T-helper 2 cell (primary cell): ENCODE measurements at places on chromosomes 2 and 18.

DNA sequence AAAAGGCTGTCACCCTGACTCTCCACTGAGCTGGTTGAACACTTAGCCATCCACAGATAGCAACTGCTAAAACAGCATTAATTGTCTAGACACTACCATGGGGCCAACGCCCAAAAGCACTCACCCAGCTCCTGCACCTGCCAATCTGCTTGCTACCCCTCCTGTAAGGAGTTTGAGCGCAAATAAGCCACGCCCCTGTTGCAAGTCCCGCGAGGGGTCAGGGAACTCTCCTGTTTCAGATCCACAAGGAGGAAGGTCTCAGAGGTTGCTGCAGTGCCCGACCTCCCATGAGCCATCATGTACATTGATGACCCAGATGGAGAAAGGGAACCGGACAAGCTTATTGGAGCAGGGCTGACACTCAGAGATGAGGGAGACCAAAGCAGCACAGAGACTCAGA, 106.8 kb downstream of the ZNF516 start:
- no peak for DNase-seq

DNA sequence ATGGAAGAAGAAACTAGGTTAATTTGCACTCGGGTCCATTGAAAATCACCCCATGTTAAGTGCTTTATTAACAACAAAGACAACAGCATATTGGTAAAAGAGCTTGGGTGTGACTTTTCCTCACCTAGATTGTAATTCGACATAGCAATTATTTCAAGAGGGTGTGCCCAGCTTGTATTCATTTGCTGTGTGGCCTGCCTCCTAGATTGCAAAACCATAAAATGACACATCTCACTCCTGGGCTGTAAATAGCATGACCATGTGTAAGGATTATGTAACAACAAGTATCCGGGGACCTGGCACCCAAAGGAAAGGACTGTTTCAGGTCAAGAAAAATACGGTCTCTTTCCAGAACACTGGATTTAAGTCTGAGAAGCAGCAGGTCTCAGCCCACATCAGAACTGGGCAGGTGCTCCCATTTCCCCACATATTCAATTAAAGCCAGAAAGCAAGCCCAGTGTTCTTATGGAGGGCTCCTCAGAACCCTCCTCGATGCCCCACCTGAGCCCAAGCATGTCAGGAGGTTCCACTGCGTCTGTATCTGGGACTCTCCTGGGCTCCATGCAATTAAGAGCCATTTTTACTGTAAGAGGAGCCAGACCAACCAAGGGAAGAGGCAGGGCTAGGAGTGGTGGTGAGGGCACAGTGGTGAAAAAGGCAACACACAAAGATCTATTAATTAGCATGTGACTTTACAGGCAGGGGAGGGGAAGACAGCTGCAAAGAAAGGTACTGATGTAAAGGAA, 39.2 kb downstream of the MREG start:
- no peak for DNase-seq

DNA sequence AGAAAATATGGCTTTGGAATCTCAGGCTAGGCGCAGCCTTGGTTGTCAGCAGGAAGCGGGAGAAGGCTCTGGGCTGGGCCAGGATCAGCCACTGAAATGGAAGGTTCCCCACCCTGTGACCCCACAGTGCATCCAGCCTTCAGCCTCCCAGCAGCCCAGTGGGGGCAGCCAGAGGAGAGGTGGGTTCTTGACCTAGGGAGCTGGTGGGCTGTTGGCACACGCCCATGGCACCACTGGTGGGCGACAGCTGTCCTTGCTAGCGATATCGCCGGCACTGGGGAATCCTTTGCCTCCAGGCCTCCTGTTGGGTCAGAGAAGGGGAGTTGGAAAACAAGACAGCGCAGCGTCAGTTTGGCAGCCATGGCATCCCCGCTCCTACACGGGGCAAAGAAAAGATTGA, 92.4 kb downstream of the KLHL29 start:
- DNase-seq = no peak

DNA sequence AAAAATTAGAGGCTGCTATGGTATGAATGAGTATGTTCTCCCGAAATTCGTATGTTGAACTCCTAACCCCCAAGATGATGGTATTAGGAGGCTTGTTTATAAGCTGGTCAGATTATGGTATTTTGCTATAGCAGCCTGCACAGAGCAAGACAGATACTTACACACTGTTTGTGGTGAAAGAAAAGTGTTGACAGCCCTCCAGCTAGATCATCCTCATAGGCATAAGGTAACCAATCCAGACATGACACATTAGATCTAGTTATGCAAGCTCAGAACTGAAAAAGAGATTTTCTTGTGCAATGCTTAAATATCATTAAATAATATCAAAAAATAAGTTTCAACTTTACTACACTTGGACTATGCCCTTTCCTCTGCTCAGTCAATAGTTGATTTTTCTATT, 107.1 kb downstream of the ABCA12 start:
- DNase-seq = no peak

- no peak for DNase-seq
Measured at GRCh38 chr18:45663403-45664045, 48.2 kb downstream of the SLC14A2 start.

- DNase-seq = no peak
Measured at GRCh38 chr2:179917272-179917671, 55.9 kb upstream of the ZNF385B start.

DNA sequence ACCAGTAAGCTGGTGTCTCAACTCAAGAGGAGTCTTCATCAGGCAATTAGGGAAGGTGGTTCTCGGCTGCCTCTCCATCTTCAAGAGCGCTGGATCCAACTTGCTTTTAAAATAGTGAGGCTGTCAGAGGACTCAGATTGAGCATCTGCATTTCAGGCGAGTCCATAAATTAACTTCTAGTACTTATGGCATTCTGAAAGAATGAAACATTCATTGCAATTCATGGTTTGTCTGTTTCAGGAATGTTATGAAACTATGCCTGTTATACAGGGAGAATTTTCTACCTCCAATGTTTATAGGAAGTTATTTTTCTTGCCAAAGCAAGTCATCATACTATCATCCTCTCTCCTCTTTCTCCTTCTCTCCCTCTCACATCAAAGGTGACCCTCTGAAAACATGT, 883.2 kb downstream of the SLC4A3 start:
- no peak for DNase-seq

DNA sequence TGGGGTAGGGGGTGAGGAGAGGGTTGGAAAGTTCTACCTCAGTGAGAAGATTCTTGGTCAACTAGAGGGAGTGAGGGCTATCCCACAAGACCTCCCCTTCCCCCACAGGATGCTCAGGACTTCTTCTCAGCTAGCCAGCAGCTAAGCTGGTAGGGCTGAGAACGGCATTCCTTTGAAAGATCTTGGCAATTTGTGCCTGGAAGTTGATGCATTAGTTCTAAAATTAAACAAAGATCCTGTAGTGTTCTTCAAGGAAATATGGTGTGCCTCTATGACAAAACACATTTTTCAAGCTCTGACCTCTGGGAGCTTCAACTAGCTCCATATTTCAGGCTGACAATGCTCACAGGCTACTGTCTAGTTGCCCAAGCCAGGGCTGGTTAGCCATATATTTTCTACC, 2.3 kb downstream of the LYPD1 start:
- no peak for DNase-seq

GRCh38 chr2:15892151-15892880, 48.0 kb upstream of the MYCN start:
- no peak for DNase-seq

DNA sequence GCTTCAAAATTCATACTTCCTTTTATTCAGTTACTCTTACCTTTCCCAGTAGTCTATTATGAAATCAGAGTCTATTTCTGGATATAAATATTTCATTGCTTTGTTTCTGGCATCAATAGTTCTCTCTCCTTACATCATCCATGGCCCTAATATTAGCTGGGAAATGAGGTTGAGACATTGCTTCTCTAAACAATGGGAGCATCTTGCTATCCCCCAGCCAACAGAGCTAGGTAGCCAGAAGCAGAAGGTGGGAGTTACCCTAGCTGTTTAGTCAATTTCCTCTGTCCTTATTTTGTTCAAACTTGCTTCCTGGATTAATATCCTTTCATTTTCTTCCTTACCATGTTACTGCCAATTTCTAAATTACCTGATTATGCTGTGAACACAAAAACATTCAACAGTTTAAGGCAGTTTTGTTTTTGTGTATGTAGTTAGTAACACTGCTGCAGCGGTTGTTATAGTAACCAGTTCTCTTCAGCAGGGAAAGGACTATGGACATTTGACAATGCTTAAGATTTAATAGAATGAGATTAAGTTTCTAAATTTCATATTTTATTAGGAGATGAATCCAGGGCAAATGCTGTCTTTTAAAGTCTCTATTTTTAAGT, 160.5 kb upstream of the KCNJ3 start:
- DNase-seq = no peak
